ENCODE measurements at places on chromosomes 5 and 9.

- DNase-seq, result no peak
Observed at GRCh38 chr9:98333703-98334582, 78.5 kb upstream of the TBC1D2 start.

- no peak for DNase-seq
Observed at GRCh38 chr5:16603701-16604100, 13.1 kb downstream of the RETREG1 start.

GRCh38 chr9:78031444-78031892 lies at the start of gene GNAQ:
GNAQ (minus strand) TSS chr9:78031811; CDS start chr9:78031235, 576 bp downstream.
- DNase-seq, result peak; percentile 60

- DNase-seq, result no peak
Observed at GRCh38 chr9:69249337-69249736, 75.3 kb downstream of the TJP2 start.

DNA sequence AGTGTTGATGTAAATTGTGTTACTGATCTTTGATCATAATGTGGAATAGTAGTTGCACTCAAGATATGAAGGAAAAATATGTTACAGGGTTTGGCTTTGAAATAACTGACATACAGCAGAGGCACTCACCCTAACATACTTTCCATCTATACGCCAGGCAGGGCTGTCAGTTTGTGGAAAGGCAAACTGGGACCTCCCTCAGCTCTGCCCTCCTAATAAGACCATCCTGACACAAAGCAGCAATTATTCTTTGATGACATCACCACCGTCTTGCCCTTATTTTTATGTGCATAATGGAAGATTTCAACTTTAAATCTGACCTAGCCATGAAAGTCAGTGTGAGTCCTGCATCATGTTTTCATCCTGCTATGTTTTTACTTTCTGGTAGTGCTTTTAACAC lies 42.9 kb downstream of the ITGA1 start:
- no peak for DNase-seq

GRCh38 chr5:171307789-171308452 lies 1.1 kb upstream of the TLX3 start:
- DNase-seq, result no peak

DNA sequence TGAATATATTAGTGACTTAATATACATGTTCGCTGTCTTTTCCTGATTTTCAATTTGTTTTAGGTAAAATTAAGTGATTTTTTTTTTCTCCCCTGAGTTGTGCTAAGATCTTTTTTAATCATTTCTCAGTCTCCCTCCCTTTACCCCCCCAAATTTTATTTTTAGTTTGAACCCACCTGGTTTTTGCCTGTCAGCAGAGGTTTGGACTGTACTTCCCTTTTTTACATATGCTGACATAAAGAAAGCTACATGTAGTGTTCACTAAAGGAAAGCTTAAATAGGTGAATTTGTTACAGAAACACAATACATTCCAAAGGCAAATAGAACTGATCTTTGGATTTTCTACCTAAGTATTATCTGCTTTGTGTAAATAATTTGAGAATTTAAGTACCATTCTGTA lies 82.2 kb downstream of the IPO11 start:
- no peak for DNase-seq

GRCh38 chr5:112848116-112848811 lies 12.8 kb upstream of the SRP19 start:
- no peak for DNase-seq

DNA sequence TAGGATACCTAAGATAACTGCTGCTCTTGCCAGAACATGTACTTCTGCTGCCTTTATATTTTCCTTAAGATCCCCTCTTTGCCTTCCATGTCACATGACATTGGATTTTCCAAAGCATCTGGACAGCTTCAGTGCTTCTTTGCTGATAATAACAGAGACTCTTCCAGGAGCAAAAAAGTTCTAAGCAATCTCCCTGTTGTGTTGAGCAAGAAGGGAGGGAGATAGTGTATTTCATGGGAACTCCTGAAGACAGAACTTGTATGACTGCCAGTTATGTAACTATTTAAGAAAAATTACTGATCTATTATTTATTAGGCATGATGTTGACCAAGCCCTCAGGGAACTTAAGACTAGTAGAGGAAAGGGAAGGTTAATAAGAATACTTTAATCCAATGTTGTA lies 454.7 kb downstream of the SPATA31D1 start:
- no peak for DNase-seq

DNA sequence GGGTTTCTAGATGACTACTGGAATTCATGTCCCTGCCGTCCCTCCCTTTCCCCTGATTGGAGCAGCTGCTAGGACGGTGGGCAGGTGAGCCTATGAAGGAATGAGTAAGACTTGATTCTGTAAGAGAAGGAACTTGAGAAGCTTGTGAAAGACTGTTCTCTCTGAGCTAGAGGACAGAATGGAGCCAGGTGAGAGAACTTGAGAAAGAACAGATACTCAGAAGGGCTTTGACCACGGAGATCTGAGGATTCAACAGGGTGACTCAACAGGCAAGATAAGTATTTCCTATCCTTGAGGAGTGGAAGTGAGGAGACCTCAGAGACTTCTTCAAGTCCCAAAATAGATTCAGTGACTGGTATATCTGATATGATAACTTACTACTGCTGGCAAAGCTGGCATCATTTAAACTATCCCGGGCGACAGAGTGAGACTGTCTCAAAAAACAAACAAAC lies 41.9 kb downstream of the HSDL2 start:
- no peak for DNase-seq

DNA sequence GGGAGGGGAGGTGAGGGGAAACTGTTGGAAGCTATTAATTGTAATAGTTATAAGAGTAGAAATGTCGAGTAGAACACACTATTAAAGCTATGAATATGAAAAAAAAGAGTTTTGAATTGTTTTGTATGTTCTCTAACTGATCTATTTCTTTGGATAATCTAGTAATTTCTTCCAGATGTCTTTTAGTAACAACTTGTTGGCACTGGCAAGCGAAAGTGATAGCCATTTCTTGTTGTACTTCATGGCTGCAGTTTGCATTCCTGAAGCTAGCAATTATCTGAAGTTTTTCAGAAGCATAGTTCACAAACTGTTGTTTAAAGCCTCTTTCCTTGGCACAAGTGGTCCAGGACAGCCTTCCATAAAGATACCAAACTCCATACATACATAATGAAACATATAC lies 49.4 kb upstream of the SPATA31C2 start:
- DNase-seq, result no peak

DNA sequence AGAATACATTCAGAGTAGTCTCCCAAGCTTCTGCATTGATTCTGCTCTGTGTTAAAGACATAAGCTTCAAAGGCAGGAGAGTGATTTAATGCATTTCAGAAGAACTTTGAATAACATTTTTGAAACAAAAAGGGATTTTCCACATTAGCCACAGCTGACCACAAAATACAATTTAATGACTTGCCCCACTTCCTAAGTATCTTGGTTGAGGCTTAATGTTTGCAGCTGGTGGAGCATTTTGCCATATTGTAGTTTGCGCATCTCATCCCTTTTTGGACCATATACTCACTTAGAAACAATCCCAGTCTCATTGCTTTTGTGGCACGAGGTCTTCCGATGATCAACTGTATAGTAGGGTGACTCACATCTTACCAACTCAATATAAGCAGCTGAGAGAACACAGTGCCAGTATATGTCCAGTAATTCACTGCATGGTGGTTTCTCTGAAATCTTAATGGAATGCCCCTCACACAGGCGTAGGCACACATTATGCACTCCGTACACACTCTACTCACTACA lies 455.8 kb upstream of the PTGER4 start:
- no peak for DNase-seq

GRCh38 chr5:82719368-82719767 lies 357.8 kb downstream of the TMEM167A start:
- DNase-seq, result no peak

GRCh38 chr5:132202711-132203463 lies 24.8 kb downstream of the P4HA2 start:
- DNase-seq, result no peak

- no peak for DNase-seq
Observed at GRCh38 chr9:4375424-4376200, 75.7 kb upstream of the GLIS3 start.

DNA sequence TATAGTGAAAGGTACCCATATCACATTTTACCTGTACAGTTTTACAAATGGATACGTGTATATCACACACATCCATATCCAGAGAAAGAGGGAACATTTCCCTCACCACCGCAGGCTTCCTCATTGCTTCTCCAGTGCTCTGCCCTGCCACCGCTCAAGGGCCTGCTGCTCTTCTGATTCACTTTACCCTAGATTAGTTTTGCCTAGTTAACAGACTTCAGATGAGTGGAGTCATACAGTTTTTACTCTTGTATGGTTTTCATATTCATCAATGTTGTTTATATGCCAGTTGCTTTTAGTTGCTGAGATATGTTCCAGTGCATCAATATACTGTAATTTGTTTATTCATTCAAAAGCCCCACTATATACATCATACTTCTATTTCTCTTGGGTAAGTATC lies 53.9 kb upstream of the POMT1 start:
- DNase-seq, result no peak

- DNase-seq, result peak; percentile 59
Observed at GRCh38 chr5:912280-913091, 19.8 kb downstream of the TRIP13 start.

- DNase-seq, result no peak
Observed at GRCh38 chr5:137734962-137735554, 831 bp downstream of the KLHL3 start.

- no peak for DNase-seq
Observed at GRCh38 chr9:3857673-3858072, 331.9 kb upstream of the RFX3 start.

DNA sequence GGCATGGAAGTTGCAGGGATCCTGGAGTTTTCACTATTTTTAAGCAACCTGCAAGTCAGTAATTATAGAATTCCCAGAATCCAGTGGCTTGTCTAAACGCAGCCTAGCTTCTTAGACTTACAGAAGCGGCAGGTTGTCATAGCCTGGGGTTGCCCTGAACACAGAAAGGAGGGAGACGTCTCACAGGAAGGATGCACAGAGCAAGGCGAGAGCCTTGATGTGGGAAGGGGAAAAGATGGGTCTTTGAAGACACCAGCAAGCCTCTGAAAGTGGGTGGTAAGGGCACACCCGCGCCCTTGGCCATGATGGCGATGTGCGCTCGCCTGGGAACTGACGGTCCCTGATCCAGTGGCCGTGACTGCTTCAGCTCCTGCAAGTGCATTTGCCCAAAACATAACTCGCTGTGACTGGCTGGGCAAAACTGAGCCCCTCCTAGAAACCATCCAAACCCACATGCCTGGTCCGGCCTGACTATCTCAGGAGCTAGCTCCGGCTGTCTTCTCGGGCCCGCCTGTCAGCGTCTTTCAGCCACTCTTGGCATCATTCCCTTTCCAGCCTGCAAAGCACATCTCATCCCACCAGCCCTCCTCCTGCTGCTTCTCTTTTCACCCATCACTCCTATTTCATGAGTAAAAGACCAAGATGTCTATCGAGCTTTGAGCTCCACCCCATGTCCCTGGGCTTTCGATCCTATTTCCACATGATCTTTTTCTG lies 17.1 kb downstream of the FBP1 start:
- DNase-seq, result no peak

- no peak for DNase-seq
Observed at GRCh38 chr5:142703153-142703552, 17.3 kb upstream of the FGF1 start.

- no peak for DNase-seq
Observed at GRCh38 chr9:32483343-32483742, 42.7 kb downstream of the RIGI start.

DNA sequence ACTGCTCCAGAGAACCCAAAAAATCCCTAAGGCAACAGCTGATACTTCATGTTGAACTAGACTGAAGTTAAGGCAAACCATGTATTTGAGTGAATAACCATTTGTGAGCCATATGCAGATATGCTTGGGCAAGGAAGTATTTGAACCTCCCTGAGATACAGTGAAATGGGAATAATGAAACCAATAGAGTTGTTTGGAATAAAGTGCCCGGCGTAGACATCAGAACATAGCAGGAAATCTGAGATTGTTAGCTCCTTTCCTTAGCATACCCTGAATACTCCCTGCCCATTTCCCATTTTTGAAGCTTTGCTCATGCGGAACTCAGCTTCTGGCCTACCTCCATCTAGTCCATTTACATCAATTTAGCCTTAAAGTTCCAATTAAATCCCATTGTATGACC lies 611.9 kb downstream of the EFNA5 start:
- DNase-seq, result no peak

DNA sequence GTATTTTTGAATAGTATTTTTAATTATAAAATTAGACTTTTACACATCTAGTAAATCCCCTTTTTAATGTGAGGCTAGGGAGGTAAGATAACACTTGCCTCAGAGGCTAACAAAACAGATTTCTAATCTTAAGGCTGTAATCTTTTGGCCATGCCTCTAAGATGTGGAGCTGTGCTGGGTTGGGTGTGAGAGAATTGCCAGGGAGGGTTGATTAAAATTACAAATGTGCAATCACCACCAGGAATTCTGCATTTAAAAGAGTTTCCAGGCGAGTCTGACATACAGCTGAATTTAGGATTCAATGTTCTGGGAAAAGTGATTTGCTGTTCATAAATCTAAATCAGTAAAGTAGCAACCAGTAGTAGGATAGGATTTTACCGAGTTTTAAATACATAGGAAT lies 73.3 kb downstream of the NUDT12 start:
- no peak for DNase-seq

GRCh38 chr9:127783111-127784008 lies 2.5 kb upstream of the CDK9 start:
- DNase-seq, result peak; percentile 61

DNA sequence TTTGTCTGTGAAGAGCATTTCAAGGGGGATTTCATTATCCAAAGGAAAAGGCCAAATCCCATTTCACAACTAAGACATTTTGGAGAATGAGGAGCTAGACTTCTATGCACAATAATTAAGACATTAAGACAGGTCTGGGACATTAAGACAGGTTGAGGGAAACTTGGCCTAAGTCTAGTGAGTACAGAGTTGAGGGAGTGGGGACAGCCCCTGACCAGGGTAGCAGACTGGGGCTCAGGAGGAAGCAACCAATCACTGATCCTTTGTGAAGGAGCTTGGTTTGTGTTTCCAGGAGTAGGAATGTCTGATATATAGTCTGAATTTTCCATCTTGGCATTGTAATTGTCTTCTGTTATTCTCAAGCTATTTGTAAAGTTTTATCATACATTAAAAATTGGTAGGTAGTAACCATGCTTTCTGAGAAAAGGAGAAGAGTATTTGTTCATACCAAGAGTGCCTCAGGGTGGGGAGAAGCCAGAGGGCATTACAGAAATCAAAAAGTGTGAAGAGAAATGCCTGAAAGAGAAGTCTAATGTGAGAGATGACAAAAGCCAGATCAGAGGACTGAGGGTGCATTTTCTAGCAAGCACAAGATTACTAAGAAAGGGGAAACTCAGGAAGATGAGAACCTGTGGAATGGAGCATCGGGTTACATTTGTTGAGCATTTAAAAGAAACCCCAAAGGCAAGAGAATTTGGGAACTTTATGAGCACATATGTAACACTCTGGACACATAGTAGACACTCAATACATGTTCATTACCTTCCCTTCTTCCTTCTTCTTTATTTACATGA lies 189.3 kb upstream of the PIK3R1 start:
- no peak for DNase-seq

All from activated CD8-positive, alpha-beta memory T cell treated with anti-CD3 and anti-CD28 coated beads, Interleukin-2, amount 50 U/mL, for 4 hours (primary cell).